OCI-M1 (cell line): ENCODE measurements at places on chromosomes 5 and 9.

- DNase-seq = peak; percentile 21
These were observed 33.1 kb downstream of the RASA1 start for GRCh38 chr5:87300744-87301143.

GRCh38 chr5:115389799-115390382, 93.4 kb upstream of the CCDC112 start:
- DNase-seq = no peak

DNA sequence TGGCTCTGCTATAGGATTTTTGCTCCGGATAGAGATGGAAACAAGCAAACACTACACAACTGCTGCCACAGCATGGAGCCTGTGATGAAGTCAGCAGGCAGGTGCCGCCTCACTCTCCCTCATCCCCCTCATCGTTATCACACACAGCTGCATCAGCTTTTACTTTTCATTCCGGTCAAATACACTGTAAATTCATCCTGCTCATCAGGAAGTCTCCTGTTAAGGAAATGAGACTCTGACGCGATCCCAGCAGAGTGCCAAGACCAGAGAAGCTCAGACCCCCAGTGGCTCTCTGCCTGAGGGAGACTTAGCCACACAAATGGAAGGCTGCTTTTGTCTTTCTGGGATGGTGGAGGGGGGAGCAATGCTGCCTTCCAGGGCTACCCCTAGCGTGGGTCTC, 270.2 kb downstream of the ELAVL2 start:
- DNase-seq = peak; percentile 64

DNA sequence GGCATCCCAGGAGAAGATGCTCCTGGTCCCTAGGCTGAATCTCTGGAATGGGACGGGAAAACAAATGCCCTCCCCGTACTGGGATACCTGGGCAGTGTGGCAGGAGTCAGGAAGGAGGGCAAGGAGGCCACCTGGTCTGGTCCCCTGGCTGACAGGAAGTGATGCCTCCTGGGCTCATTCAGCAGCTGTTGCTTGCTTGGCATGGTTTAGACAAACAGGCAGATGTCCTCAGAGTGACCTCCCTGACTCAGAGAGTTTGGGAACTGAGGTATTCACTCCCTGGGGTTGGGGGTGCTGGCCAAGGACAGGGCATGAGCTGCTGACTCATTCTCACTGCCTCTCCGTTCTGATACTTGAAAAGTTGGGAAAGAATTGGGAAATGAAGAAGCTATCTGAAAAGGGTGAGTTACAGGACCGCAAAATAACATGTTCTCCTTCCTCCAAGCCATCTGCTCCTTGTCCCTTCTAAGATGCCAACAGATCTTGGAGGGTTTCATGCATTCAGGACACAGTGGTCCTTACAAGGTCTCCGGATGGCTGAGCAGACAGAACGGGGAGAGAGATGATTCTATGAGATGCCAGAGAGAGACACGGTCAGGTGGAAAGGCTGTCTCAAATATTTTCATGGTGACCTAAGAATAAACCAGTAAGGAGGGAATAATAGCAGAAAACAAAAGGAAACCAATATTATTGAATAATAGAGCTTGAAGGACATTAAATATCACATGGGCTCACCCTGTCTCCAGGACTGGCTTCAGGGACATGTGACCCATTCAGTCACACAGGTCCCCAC, 534.5 kb downstream of the BNC2 start:
- no peak for DNase-seq

DNA sequence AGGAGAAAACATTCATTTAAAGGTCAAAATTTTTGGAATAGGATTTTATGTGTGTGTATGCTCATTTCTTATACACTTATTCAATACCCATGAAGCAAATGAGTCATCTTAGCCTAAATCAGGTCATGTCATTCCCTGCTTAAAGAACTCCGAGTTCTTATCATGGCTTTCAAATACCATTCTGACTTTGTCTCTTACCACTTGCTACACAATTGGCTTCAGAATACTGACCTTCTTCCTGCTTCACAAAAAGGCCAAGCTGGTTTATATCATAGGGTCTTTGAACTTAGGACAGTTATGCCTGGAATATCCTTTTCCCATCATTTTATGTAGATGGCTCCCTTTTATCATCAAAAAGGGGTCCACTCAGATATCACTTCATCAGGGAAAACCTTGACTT, 652.2 kb upstream of the WWC1 start:
- DNase-seq = no peak

GRCh38 chr5:57566914-57567313, 84.3 kb upstream of the ACTBL2 start:
- no peak for DNase-seq
